Kidney epithelial cell (primary cell): ENCODE measurements at places on chromosomes 6 and 20. TPM values are rescaled to one million over a fixed set of nuclear protein-coding genes. Genes with fewer than 3 reads are reported as not detected.

Gene SLC24A3
- total RNA-seq, result 0.08 TPM in 1 of 2 replicates, not detected in the other

Gene TGM3
- total RNA-seq, result not detected in 2 replicates

Gene HCK
- total RNA-seq, result 0.17 and 0.34 TPM in 2 replicates

Gene SIRPB2
- not detected in 2 replicates for total RNA-seq

Gene C6orf141
- total RNA-seq, result 3.7 and 6.5 TPM in 2 replicates

Gene NKAIN2
- total RNA-seq, result 0.55 TPM in 1 of 2 replicates, not detected in the other

Gene ABT1
- total RNA-seq, result 20.7 and 21.6 TPM in 2 replicates

Gene ZCCHC3
- 16.1 and 23.3 TPM in 2 replicates for total RNA-seq

Gene SOD2
- total RNA-seq, result 482 and 495 TPM in 2 replicates

Gene BPIFB2
- total RNA-seq, result not detected in 2 replicates

Gene PNPLA1
- not detected in 2 replicates for total RNA-seq
